ENCODE measurements at places on chromosomes 11 and 22. TPM values are rescaled to one million over a fixed set of nuclear protein-coding genes. Genes with fewer than 3 reads are reported as not detected.

DNA sequence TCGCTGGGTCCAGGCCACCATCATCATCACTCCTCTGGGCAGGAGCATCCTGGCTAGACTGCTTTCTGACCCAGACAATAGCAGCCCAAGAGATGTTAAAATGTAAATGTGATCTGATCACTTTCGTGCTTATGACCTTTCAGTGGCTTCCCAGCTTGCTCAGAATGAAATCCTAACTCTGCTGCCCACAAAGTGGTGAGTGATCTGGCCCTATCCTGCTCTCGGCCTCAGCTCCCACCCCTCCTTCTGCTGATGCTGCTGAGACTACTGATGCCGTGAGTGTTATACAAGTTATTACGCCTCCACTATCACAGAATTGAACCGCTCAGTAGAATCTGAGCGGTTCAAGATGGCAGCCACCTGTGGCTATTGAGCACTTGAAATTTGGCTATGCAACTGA lies 26.2 kb downstream of the ELF5 start:
- no peak for DNase-seq

DNA sequence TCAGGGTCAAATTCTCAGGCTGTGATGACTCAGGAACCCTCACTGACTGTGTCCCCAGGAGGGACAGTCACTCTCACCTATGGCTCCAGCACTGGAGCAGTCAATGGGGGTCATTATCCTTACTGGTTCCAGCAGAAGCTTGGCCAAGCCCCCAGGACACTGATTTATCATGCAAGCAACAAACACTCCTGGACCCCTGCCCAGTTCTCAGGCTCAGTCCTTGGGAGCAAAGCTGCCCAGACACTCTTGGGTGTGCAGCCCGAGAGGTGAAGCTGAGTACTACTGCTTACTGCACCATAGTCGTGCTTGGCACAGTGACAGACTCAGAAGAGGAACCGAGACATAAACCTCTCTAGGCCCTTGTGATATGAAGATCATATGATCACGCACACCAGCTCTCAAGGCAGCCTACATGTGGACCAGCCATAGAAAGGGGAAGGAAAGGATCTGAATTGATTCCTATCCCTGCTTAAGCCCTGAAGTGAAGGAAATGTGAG lies 58.2 kb downstream of the ZNF280B start:
- DNase-seq, result peak; percentile 34

GRCh38 chr11:74437441-74438042 lies 29.8 kb downstream of the KCNE3 start:
- no peak for DNase-seq

GRCh38 chr11:63543711-63544110 lies 7.1 kb downstream of the PLAAT4 start:
- no peak for DNase-seq

OR2D2 gene
- polyA plus RNA-seq, result not detected

GRCh38 chr11:9820260-9820659 lies 156.4 kb downstream of the SWAP70 start:
- DNase-seq, result peak; percentile 24

Data from testis (tissue), 5 donors.